ENCODE measurements at places on chromosomes 13 and 19.

DNA sequence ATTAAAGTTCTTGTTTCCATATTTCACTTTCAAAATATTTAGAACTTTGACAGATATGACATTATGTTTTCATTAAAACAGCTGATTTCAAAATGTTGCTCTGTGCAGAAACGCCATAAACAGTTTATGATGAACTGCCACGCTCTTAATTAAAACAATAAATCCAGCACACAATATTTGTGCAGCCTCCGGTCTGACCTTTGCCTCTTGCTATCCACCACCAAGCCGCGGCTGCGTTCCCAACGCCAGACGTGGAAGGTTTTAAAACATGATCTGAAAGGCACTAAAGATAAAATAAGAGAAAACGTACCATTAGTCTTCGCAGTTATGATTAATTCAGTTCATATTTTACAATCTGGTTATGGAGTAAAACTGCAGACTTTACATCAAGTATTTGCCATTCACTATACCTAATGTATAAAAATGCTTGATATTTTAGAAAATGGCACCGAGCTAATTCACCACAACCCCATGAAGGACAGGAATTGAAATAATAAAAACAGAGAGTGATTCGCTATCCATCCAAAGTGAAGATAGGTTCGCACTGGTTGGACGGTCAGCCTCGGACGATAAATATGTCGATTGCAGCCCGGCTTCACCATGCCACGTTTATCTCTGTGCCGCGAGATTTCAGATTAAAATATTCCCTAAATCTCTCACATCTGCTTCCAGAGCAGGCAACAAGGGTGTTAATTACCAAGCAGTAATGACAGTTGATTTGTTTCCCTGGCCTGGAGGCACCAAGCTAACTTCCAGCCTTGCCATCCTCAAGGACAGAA lies 103.3 kb upstream of the ZNF507 start:
- no peak for DNase-seq

DNA sequence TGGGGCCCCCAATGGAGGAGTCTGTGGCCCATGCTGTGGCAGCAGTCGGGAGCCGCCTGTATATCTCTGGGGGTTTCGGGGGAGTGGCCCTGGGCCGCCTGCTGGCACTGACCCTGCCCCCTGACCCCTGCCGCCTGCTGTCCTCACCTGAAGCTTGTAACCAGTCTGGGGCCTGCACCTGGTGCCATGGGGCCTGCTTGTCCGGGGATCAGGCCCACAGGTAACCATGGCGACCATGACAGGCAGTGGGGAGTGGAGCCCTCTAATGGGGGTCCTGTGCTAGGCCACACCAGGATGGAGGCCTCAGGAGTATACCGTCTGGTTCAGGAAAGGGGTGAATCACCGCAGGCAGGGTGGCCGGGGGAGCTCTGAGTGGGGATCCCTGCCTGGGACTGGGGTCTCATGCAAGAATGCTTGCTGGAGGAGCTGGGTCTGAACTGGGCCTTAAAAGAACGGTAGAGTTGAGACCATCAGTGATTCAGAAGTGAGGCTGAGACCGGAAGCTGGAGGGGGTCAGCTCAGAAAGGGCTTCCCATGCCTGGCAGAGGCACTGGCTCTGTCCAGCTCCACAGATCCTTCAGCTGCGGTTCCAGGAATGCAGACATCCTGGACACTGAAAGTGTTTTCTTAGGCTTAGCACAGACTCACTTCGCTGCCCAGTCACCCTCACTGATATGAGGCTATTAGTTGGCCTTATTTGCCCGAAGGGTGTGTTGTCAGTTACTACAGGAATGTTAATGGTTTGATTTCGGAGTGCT lies 29.1 kb downstream of the CNFN start:
- no peak for DNase-seq

DNA sequence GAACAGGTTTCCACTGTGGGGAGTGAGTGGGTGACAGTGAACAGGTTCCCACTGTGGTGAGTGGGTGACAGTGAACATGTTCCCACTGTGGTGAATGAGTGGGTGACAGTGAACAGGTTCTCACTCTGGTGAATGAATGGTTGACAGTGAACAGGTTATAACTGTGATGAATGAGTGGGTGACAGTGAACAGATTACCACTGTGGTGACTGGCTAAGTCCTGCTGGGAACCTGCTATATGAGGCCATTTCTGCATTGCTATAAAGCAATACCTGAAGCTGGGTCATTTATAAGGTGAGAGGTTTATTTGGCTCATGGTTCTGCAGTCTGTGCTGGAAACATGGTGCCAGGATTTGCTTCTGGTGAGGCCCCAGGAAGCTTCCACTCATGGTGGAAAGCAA lies 637.1 kb downstream of the UQCRFS1 start:
- DNase-seq, result no peak

DNA sequence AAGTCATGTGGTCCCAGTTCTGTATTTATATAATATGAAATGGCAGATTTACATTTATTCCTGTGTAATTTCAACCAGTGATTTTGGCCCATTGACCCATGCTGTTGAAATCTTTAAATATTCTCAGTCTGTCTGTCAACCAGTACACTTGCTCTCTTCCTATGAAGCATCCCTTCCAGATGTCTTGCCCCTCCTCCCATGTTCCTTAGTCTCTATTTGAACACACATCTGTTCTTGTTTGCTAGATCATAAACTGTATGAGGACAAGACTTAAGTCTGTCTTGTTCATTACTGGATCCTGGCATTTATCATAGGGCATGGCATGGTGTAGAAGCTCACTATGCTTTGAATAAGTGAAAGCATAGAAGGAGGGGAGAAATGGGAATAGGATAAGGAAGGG lies 34.9 kb downstream of the STARD13 start:
- no peak for DNase-seq

GRCh38 chr13:27631156-27631555 lies 9.5 kb downstream of the POLR1D start:
- DNase-seq, result no peak
